KBM-7 (cell line): ENCODE measurements at places on chromosomes 2 and 18.

- no peak for DNase-seq
Measured at GRCh38 chr2:223019987-223020717, 31.8 kb upstream of the KCNE4 start.

- DNase-seq: no peak
Measured at GRCh38 chr18:70627182-70627802, 338.4 kb downstream of the SOCS6 start.

- DNase-seq: no peak
Measured at GRCh38 chr18:75003764-75004690, 204.9 kb downstream of the PTGR3 start.

DNA sequence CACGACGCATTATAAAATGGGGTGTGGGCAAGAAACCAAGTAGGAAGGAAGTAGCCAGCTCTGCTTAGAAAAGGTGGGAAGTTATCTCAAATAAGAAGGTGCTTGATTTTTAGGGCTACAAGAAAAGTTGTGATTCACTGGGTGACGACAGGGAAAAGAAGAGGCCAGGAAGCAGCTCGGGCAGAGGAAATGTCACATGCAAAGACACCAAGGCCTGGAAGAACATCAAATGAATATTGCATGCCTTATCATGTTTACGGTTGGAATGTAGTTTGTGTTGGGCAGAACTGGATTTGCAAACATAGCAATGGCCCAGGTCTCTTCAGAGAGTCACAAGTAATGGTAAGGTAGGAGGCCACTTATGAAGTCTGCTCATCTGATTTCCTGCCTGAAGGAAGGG lies 610.6 kb downstream of the IRS1 start:
- no peak for DNase-seq

DNA sequence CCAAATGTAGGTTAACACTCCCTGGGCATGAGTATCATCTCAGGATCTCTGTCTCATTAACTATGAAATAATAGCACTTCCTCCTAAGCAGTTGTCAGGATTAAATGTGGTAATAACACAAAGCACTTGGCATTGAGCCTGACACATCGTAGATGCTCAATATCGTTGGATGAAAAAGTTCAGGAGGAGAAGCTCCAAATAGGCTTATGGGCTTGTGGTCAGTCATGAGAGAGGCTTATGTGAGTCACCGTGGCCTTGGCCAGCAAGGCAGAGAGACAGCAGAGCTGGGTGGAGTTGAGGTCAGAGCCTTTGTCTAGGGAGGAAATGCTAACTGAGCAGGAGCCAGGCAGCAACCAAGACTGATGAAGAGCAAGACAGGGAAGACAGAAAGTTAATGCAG lies 68.3 kb upstream of the PPM1B start:
- DNase-seq: peak; percentile 67

DNA sequence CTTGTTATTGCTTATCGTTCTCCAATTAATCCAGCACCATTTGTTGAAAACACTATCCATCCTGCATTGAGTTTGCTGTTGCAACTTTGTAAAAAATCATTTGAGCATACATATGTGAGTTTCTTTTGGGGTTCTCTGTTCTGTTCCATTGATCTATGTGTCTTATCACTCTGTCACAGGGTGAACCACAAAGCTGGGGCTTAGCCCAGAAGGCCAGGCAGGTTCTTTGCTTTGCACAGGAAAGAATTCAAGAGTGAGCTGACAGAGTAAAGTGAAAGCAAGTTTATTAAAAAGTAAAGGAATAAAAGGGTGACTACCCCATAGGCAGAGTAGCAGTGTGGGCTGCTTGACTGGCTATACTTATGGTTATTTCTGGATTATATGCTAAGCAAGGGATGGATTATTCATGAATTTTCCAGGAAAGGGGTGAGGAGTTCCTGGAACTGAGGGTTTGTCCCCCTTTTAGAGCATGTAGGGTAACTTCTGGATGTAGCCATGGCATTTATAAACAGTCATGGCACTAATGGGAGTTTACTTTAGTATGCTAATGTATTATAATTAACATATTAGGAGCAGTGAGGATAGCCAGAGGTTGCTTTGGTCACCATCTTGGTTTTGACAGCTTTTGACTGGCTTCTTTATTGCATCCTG lies 46.8 kb downstream of the RNF138 start:
- no peak for DNase-seq

DNA sequence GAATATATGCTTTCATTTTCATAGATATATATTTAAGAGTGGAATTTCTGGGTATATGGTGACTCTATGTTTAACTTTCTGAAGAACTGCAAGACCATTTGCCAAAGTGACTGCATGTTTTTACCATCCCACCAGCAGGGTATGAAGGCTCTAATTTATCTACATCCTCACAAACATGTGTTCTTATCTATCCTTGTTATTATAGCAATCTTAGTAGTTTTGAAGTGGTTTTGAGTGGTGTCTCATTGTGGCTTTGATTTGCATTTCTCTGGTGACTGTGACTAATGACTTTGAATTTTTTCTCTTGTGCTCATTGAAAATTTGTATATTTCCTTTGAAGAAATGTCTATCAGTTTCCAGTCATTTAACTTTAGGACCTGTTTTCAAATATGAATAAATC lies 310.2 kb upstream of the NRP2 start:
- DNase-seq: no peak

DNA sequence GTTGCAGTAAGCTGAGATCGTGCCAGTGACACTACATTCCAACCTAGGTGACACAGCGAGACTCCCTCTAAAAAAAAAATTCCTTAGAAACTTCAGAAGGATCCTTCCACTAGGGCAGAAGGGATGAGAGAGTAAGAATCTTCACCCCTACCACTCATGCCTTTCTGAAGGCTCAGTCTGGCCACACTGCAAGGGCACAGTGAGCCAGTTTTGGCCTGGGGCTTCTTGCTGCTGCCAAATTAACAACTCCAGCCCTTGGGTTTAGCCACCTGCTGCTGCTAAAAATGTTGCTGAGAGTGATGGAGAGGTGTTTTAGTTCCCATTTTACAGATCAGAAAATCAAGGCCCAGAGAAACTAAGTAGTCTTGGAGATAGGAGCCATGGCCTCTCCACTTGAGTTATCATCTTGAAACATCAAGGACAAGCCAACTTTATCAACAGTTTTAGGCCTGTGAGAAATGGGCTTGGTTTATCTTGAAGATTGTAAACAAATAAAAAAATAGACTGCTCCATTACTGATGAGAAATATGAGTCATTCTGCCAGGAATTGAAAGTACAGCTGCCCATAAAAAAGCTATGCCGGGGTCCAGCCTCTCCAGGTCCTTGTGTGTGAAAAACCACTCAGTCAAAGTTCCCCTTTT lies 31.9 kb upstream of the CASP8 start:
- DNase-seq: no peak

GRCh38 chr2:219285373-219285735 lies 6.2 kb downstream of the DNAJB2 start:
- no peak for DNase-seq

DNA sequence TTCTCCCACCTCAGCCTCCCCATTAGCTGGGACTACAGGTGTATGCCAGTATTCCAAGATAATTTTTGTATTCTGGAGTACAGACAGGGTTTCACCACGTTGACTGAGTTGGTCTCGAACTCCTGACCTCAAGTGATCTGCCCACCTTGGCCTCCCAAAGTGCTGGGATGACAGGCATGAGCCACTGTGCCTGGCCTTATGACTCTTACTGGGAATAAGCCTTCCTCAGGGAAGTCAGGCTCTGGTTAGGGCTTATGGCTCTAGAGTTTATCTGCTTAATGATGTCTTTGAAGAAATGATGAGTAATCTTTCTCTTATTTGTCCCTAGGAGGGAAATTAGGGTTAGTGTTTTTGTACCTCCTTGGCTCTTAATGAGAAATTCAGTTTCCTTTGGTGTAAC lies 187.7 kb downstream of the FAM210A start:
- no peak for DNase-seq
